ENCODE measurements at places on chromosomes 3 and 15. TPM values are rescaled to one million over a fixed set of nuclear protein-coding genes. Genes with fewer than 3 reads are reported as not detected.
A peak's percentile ranks its signal among the peaks of the same experiment; 100 is the strongest.

DNA sequence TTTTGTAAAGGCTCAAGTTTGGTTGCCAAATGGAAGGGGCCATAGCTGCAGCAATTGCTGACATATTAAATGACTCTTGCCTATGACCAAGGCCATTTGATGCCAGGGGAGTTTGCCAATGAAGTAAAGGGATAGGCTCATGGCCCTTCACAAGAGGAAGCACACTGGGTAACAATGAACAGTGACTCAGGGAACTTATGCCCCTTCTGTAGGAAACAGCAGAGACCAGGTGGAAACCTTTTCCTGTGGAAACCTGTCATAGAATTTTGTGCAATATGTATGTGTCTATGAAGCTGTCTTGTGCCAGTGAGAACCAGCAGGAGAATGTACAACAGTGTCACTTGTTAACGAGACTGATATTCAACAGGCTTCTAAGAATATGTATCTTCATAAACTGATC is 25.4 kb upstream of the AVEN start:
- no peak for DNase-seq

DNA sequence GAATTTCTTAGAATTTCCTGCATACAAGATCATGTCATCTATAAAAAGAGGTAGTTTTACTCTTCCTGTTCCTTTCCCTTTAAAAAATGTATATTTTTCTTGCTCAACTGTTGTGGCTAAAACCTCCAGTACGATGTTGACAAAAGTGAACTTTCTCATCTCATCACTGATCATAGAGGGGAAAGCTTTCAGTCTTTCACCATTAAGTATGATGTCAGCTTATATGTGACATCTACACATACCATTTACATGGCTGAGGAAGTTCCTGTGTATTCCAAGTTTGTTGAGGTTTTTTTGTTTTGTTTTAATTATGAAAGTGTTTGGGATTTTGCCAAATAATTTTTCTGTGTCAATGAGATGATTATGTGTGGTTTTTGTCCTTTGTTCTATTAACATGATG is 173.6 kb downstream of the PLD1 start:
- no peak for DNase-seq

DNA sequence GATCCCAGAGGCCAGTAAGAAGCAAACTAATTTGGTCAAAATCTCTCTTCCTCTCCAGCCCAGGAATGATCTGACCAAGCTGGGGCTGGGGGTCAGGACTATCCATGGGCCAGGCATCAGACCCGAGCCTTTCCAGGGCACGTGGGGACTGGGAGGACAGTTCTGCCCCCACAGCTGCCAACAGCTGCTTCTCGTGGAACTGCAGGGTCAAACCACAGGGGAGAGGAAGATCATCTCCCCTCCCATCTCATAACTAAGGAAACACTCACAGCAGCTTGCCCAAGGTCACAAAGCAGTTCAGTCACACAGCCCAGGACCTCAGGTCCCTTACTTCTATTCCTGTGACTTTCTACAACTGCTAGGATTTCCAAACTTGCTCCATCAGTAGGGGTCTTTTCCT is 47.1 kb downstream of the DAPK2 start:
- DNase-seq, result no peak

DNA sequence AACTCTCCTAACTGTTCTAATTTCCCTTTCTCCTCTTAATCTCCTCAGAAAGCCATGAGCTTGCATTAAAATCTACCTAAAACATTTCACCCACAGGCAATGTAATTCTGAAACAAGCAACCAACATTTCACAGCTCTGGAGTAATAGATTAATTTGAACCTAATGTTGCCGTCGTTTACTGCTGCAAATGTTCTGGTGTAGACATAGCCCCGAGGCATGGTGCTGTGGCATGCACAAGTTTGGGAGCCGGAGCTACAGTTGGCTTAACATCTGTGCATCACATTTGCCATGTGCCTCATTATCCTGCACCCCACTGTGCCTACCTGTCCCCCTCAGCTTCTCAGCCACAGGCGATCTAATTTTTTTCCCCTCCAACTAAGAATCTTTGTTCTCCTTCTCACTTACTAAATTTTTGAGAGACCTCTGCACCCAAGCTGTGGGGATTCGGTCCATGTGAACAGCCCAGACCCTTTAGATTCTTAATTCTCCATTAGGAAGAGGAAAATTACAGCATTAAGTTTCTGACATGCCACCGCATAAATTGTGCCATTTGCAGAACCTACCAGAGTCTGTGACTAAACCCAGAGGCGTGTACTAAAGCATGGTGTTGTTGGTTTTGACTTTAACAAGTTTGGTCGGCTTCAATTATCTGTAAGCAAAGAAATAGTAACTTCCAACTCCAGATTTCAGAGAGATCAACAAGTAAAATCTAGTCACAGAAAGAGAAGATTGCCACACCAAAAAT is 419.2 kb downstream of the MECOM start:
- no peak for DNase-seq

DNA sequence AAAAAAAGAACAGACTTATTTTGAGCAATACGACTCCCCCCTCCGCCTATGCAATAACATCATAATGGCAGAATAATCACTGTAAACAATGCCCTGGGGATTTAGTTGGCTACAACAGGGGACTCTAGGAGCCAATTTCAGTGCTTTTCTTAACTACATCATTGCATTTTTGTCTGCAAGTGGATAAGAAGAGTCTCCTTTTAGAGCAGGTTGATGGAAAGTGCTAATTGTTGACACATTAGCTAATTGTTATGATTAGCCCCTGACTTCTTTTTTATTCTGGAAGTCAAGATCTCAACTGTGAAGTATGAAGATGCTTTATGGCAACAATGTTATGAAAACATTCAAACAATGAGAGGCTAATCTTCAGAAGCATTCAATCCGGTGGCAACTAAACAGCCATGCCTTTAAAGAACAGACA is 121.2 kb downstream of the MECOM start:
- peak; percentile 11 for DNase-seq

- no peak for DNase-seq
These were observed 134.6 kb downstream of the LRRC28 start for GRCh38 chr15:99385865-99386264.

DNA sequence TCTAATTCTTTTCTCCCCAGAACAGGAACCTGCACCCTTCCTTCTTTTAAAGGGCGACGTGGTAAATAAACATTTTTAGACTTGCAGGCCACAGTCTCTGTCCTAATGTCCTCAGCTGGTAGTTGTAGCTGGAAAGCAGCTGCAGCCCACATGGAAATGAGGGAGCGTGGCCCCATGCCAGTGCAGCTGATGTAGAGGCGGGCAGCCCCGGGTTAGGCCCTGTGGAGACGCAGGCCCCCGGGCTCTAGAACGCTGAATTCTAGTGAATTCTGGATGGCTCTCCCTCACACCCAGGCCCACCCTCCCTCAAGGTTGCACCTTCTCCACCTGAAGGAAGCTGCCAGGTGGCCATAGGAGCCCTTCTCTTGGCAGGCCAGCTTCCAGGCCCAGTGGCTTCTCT is 52.3 kb downstream of the PGPEP1L start:
- no peak for DNase-seq

GRCh38 chr3:179943117-179943880 is 93.4 kb downstream of the PEX5L start:
- DNase-seq, result no peak

DNA sequence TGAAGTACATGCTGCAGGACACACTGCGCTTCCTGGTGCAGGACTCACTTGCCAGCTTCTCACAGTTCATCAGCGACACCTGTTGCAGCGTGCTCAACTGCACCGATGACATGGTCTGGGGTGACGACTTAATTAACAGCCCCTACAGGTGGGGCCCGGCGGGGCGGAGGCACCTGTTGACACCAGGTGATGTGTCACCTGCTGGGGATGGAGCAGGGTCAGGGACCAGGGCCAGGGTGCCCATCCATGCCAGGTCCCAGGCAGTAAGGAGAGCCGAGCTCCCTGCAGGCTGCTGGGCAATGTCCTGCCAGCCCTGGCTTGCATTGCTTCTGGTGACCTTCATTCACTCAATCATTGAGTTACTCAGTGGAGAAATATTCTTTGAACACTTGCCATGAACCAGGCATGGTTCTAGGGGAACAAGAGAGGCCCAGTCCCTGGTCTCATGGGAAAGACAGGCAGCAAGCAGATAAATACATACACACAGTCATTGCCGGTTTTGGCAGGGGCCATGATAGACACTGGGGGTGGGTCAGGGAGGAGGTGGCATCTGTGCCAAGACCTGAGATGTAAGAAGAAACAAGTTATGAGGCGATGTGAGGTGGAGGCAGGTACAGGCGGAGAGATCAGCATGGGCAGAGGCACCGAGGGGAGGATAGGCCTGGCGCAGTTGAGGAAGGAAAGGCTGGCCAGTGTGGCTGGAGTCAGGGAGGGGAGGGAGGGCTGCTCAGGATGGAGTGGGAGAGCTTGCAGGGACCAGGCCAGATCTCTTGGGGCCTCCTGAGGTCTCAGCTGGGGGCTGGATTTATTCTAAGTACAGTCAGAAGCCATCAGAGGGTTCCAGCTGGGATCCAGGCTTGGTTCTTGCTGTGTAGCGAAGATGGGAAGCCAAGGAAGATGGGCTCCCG is 30.8 kb downstream of the DNAH1 start:
- DNase-seq, result no peak

- DNase-seq, result no peak
These were observed 7.0 kb upstream of the FSTL1 start for GRCh38 chr3:120457827-120458226.

DNA sequence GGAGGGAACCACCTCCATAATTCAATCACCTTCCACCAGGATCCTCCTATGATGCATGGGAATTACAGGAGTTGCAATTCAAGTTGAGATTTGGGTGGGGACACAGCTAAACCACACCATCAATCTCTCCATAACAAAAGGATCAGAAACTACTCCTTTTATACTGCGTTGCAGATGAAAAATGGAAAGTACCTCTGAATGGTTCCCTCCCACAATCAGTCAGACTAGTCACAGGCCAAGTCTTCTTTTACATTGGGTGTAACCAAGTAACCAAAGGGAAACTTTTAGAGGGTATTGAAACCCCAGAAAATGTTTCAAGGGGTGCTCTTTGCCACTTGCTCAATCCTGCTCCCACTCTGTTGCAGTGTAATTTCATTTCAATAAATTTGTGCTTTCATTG is 504.3 kb upstream of the CNTN3 start:
- DNase-seq, result no peak

GRCh38 chr15:54772663-54773062 is 424.1 kb downstream of the RSL24D1 start:
- no peak for DNase-seq

GRCh38 chr15:100769975-100770340 is 109.7 kb upstream of the ALDH1A3 start:
- DNase-seq, result no peak

DNA sequence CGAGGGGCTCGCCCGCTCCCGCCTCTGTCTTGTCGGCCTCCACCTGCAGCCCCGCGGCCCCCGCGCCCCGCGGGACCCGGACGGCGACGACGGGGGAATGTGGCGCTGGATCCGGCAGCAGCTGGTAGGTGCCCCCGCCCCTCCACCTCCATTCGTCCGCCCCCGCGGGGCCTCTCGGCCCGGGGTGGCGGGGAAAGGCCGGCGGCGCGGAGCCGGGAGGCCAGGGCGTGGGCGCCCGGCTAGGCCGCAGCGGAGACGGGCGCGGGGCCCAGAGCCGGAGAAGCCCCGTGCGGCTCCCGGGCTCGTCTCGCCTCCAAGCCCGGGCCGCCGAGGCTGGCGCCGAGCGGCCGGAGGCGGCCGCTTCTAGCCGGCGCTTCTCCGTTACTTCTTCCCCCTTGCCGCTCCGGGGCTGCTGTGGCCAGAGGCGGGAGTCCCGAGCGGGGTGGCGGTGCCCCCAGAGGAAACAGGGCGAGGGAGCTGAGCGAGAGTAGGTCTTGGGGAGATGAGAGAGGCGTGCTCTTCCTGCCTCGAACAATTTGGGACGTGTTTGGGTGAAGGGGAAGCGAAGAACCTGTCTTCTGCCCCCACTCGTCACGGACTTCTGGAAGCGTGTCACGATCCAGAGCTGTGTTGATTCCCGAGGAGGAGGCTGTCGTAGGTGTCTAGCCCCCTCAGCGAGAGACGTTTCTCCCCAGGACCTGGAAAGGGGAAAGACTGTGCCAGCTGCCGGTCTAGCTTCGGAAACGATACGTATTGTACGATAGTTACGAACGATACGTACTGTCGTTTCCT is 555 bp downstream of the ATP11B start:
- peak; percentile 52 for DNase-seq

DNA sequence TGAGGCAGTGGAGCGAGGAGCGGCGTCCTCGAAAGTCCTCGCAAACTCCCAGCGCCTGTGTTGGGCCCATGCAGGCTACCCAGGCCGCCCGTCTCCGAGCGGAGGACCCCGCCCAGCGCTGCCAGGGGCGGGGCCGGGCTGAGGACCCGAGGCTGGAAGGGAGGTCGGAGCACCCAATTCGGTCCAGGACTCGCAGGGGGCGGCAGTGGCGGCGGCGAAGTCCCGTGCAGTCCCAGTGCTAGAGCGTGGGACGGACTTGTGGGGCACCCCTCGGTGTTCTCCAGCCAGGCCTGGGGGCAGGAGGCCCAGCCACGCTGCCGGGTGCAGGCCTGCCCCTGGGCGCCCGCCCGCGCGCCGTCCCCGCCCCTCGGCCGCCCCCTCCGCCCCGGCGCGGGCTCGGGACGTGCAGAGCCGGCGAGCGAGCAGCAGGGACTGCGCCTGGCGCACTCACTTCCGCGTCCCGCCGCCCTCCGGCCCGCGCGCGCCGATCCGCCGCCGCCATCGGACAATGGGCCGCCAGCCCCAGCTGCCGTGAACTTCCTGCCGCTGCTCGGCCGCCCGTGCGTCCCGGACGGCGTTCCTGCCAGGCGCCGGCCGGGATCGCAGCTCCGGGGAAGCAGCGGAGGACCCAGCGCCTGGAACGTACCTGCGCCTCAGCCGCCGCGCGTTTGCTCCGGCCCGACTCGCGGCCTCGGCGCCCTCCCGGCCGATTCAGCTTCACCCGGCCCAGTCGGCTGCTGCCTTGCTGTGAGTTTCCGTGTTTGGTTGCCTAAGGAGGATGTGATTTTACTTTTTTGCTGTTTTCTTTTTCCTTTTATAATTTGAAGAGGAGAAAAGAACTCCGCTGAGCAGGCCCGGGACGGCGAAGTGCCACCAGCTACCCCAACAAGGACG is 596 bp upstream of the LIMD1 start:
- peak; percentile 60 for DNase-seq

DNA sequence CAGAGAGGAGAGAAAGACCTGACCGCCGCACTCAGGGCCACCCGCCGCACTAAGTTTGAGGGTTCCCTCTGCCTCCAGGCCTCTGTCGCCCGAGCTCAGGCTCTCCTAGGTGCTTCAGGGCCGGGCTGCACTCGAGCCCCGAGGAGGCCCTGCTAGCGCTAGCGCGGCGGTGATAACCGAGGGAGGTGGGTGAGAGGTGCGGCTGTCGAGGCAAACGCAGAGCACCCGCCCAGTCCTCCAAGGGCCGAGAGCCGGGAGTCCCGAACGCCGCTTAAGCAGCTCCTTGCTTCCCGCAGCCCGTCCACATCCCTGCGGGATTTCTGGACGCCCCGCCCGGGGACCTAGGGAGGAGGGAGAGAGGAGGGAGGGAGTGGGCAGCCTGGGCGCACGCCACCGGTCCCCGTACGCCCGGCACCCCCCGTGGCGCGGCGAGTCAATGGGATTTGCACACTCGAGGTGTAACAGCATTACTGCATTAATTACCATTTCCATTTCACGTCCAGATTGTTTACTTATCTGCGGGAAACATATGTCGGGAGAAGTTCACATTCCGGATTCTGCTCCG is 6.8 kb downstream of the SOX14 start:
- no peak for DNase-seq

- DNase-seq, result no peak
These were observed 89.3 kb downstream of the PLSCR2 start for GRCh38 chr3:146380046-146380445.

NSMCE3 gene
- polyA plus RNA-seq, result 8.2 TPM

EPHB3 gene
- 27.6 TPM for polyA plus RNA-seq

NME9 gene
- polyA plus RNA-seq, result 4.8 TPM

C3orf22 gene
- polyA plus RNA-seq, result 0.10 TPM

STIMATE gene
- 17.6 TPM for polyA plus RNA-seq

ALS2CL gene
- polyA plus RNA-seq, result 12.4 TPM

KCNAB1 gene
- polyA plus RNA-seq, result 3.4 TPM

GOLGA6B gene
- polyA plus RNA-seq, result 0.07 TPM
